Hematopoietic multipotent progenitor cell (in vitro differentiated cells): ENCODE measurements at places on chromosomes 16 and 17. TPM values are rescaled to one million over a fixed set of nuclear protein-coding genes. Genes with fewer than 3 reads are reported as not detected.

The GPR139 gene
- total RNA-seq, result not detected

The FBXW10 gene
- under 0.01 TPM for total RNA-seq

The DPEP2 gene
- total RNA-seq, result 55.2 TPM

The VAT1L gene
- total RNA-seq, result not detected

The DNAH3 gene
- under 0.01 TPM for total RNA-seq

The KRTAP9-8 gene
- total RNA-seq, result not detected

The MEIOB gene
- 0.54 TPM for total RNA-seq

The CD300C gene
- 0.54 TPM for total RNA-seq

The CLDN9 gene
- total RNA-seq, result 0.27 TPM

The ZFPM1 gene
- 15.1 TPM for total RNA-seq
